ENCODE measurements at places on chromosomes 16 and 17. TPM values are rescaled to one million over a fixed set of nuclear protein-coding genes. Genes with fewer than 3 reads are reported as not detected.

DNA sequence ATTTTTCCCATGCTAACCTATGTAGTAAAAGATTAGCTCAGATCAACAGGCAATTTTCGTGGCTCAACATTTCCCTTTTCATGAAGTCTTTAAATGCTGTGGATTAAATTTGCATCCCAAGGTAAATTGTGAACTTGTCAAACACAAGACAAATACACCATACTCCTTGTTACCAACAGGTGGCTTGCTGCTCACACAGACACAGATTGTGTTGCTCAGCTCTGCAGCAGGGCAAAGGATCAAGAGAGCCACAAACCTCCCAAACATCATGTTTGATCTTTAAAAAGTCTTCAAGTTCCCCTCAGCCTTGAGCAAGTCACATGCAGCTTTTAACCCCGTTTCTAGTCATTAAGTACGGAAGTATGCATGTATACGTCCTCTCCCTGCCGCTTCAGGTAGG, 119.6 kb upstream of the CNTNAP4 start:
- no peak for DNase-seq
- H3K4me3 ChIP-seq: no peak overlapping the region
- H3K4me1 ChIP-seq: no peaks in the 10 kb centered on the region
- H3K27ac ChIP-seq: no peak overlapping the region

DNA sequence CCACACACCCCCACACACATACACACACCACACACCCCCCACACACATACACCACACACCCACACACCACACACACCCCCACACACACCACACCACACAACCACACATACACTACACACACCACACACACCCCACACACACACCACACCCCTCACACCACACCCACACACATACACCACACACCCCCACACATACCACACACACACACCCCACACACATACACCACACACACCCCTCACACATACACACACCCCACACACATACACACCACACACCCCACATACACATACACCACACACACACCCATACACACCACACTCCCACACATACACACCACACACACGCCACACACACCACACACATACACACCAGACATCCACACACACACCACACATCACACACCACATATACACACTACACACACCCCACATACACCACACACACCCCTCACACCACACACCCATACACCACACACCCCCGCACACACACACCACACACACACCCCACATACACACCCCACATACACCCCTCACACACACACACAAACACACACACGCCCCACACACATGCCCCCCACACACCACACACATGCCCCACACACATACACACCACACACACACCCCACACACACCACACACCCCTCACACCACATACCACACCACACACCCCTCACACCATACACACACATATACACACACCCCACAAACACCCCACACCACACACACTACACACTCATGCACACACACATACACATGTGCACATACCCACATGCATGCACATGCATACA, 25.9 kb upstream of the GSG1L start:
- H3K4me3 ChIP-seq: no peak overlapping the region
- H3K27ac ChIP-seq: no peak overlapping the region

TEKT1 gene
- not detected for total RNA-seq

RRAD gene
- 18.0 TPM for total RNA-seq

DNA sequence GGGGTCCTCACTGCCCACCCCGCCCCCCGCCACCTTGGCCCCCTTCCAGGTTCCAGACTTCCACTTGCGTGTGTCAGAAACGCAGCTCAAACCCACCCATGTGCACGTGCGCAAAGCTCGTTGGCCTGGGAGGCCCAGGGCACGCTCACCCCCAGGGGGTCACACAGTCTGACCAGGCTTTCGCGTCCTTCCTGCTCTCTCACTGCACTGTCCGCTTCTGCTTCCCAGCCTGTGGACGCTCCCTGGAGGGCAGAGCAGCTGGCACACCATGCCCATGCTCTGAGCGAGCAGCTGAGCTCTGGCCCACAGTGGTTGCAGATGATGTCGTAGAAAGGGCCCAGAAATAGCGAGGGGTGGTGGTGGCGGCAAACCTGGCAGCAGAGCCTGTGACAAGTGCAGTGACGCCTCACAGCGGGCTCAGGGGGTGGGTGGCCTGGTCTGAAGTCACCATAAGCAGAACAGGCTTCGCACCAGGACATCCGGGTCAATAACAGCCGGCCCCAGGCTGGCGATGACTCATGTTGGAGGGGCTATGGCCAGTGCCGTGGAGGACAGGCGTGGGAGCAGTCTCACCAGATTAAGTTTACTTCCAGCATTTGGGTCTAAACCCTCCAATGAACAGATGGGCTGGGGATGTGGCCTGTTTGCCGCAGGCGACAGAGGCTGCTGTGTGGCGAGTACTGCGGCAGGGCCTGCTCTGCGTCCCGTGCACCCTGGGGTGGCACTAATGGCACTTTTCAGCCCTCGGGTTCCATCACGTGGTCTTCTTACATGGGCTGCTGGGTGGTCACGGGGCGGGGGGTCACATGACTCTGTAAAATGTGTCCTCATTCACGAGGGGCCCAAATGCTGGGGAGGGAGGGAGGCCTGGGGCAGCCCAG, 49.0 kb downstream of the NT5M start:
- DNase-seq: no peak
- H3K27me3 ChIP-seq: no peaks in the 10 kb centered on the region
- H3K4me3 ChIP-seq: no peak overlapping the region
- H3K4me1 ChIP-seq: peaks cover 7% of the 10 kb centered on the region
- no peak overlapping the region for H3K27ac ChIP-seq

DNA sequence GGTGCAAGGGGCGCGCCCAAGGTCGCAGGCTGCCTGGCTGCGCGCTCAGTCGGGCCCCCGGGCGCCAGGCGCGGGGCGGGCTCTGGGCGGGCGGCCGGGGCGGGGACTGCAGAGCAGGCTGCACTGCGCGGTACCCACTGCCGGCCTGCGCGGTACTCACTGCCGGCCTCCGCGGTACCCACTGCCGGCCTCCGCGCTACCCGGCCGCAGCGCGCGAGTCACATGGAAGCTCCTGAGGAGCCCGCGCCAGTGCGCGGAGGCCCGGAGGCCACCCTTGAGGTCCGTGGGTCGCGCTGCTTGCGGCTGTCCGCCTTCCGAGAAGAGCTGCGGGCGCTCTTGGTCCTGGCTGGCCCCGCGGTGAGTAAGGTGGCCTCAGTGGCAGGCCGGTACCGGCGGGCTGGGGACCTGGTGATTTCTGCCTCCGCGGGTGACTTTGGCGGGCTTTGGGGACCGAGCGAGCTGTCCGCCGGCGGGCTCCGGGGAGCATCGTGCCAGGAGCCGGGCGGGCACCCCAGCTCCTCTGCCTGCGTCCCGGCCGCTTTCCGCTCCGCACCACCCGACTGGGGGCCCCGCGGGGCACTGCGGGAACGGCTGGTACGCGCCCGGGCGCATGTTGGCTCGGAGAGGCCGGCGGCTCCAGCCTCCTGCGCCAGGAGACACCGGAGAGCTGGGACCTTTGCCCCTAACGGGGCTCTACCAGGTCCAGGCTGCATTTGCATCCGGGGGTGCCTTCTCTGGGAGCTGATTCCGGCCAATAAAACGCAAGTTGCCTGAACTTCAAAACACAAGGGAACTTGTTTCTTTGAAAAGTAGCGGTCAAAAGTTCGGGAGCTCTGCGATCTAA, at the start of gene SLC47A1:
SLC47A1 (plus strand) TSS at position 137 of the 844 bp plus-strand sequence; CDS start at position 223, 86 bp downstream.
- no peak for DNase-seq
- no peaks in the 10 kb centered on the region for H3K4me1 ChIP-seq
- peak within 1 kb of the TSS; percentile 49 for H3K4me3 ChIP-seq
- no peaks in the 10 kb centered on the region for H3K36me3 ChIP-seq

MYH8 gene
- not detected for total RNA-seq

DNA sequence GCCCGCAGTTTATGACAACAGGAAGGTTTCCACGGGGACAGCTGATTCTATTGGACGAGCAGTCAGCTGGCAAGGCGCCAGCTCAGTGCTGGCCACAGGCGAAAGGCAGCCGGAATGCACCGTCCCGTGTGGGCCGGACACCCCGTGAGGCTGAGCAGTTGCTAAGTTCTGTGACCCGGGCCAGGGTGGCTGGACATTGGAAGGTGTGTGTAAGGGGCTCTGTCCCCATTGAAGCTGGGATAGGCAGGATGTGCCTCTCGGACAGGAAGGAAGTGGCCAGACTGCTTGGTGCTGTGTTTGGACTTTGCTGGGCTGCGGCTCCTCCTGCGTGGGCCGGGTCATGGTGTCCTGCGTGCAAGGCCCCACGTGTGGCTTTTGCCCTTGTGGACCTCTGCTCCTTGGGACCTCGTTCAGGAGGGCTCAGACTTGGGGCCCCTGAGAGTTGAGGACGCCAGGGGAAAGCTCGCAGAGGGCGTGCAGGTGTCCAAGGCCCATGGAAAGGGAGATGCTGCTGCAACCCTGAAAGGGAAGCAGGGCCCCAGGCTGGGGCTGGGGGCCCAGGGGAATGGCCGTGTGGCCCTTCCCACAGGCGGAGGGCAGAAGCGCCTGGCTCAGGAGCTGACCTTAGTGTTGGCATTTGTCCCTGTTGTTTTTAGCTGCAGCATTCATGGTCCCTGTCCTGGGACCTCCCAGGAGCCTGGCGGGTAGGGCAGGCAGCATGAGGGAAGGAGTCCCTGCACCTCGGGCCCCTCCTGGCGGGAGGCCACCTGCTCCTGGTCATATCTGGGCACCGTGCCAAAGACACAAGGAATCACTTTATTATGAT, 10.0 kb downstream of the BAIAP2 start:
- H3K36me3 ChIP-seq: no peaks in the 10 kb centered on the region
- H3K4me1 ChIP-seq: no peaks in the 10 kb centered on the region
- no peaks in the 10 kb centered on the region for H3K27me3 ChIP-seq
- peak overlapping the region; percentile 92 for H3K27ac ChIP-seq

SP6 gene
- 0.16 TPM for total RNA-seq

STAT5A gene
- total RNA-seq: 91.0 TPM

KRT33A gene
- total RNA-seq: not detected

DNA sequence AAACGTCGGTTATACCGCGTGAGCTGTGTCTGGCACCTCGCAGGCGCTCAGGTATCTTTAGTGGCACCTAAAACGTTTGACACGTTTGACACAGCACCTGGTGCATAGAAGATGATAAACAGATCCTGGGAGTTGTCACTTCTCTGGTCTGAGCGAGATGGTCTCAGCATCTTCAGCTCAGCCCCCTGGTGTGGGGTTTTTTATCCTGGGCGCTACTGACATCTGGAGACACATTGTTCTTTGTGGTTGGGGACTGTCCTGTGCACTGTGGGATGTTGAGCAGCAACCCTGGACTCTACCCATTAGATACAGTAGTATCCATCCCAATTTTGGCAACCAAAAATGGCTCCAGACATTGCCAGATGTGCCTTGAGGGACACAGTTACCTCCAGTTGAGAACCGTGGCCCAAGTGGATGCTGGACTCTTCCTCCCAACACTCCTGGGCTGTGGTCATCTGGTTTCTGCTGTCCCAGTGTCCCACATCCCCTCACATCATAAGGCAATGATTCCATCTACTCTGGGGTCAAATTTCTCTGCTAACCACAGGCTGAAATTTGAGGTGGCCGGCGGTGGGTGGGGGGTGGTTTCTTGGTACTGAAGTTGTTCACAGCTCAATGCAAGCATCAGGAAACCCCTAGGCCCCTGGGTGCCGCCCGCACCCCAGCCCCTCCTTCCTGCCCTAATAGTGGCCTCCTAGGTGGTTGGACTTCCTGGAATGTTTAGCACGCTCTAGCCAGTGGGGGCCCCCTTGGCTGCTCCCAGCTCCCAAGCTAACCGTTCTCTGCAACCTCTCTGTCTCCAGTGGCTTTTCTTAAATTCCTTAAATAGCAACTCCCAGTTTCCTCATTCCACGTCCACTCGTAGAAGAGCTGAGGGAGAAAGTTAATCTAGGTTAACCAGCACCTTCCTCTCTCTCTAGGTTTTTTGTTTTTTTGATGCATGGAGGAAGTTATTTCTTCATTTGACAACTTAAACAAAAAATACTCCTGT, 124.8 kb downstream of the ABCC1 start:
- H3K4me3 ChIP-seq: no peak overlapping the region
- no peak for DNase-seq

CX3CL1 gene
- 8.6 TPM for total RNA-seq

CMTM1 gene
- 1.3 TPM for total RNA-seq

KRTAP17-1 gene
- not detected for total RNA-seq

KRT31 gene
- not detected for total RNA-seq

CCL2 gene
- total RNA-seq: 862 TPM

DNA sequence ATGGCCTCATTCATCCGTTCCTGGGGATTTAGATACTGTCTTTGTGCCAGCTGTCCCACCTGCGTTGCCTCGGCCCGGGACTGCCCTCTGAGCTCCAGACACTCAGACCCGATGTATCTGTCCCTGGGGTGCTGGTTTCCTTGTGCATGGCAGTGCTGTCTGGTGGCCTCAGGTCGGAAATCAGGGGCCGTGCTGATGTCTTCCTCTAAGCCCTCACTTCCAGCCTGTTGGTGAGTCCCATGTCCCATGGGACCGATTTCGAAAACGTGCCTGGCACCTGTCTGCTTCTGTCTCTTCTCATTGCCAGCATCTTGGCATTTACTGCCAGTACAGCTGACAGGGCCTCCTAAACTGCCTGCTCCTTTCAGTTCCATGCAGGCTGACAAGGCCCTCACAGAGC, 22.1 kb downstream of the NT5M start:
- H3K27ac ChIP-seq: no peak overlapping the region
- H3K4me1 ChIP-seq: no peaks in the 10 kb centered on the region
- no peaks in the 10 kb centered on the region for H3K36me3 ChIP-seq

DNA sequence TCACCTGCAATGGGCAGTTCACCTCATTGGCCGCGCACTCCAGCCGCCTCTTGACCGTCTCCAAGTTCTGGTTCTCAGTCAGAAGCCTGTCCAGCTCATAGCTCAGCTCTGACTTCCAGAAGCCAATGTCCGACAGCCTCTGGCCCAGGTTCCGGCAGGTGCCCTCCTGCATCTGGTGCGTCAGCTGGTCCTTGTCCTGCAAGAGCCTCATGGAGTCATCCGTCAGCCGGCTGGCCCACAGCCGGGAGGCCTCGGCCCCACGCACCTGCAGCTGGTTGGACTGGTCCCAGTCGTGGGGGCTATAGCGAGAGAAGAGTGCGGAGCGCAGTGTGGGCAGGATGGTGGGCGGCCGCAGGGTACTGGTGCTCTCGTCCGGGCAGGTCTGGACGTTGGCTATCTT, 424 bp downstream of the TEKT5 start:
- H3K4me3 ChIP-seq: no peak overlapping the region
- no peaks in the 10 kb centered on the region for H3K36me3 ChIP-seq
- DNase-seq: no peak
- H3K4me1 ChIP-seq: no peaks in the 10 kb centered on the region
- H3K27ac ChIP-seq: no peak overlapping the region

PRAC1 gene
- total RNA-seq: 9.1 TPM

GAS7 gene
- total RNA-seq: 35.1 TPM

DNA sequence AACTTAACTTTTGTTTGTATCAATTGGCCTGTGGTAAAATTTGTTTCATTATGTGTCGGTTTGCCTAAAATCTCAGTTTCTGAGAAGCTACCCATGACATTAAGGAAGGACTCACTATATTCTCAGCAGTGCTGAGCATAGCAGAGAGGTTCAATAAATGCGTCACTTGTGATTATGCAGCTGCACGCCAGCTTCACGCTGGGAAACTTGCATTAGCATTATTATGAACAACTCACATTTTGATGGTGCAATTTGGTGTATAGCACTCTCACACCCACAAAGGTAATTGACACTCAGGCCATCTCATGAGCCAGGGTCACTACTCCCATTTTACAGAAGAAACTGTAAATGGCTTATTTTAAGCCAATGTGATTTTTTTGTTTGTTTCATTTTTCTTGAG, 80.6 kb upstream of the SALL1 start:
- no peaks in the 10 kb centered on the region for H3K27me3 ChIP-seq
- H3K36me3 ChIP-seq: no peaks in the 10 kb centered on the region
- DNase-seq: no peak
- no peaks in the 10 kb centered on the region for H3K4me1 ChIP-seq

GRCh38 chr16:6732166-6732565, 600.5 kb upstream of the RBFOX1 start:
- no peaks in the 10 kb centered on the region for H3K4me1 ChIP-seq
- no peak for DNase-seq
- no peaks in the 10 kb centered on the region for H3K27me3 ChIP-seq
- no peak overlapping the region for H3K4me3 ChIP-seq
